Astrocyte of the hippocampus (primary cell): ENCODE measurements at places on chromosomes 5 and 9.

DNA sequence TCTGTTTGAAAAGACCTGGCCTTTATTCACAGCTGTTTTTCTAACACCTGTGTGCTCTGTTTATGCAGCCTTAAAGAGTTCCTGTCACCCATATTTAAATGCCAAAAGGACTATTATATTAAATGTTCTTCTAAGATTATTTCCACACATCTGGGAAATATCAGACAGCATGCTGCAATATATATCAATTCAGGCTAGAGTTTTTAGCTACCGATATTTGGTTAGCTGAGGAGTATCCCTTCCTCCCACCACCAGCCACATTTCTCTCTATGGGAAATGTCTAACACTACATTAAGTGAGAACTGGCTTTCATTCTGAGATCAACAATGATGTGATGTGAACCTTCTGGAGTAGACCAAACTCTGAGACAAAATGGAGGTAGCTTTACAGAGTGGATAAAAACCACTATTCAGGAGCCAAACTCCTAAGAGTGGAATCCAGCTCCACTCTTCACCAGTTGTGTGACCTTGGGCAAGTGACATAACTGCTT, 509.2 kb downstream of the ZNF608 start:
- no peak for DNase-seq

DNA sequence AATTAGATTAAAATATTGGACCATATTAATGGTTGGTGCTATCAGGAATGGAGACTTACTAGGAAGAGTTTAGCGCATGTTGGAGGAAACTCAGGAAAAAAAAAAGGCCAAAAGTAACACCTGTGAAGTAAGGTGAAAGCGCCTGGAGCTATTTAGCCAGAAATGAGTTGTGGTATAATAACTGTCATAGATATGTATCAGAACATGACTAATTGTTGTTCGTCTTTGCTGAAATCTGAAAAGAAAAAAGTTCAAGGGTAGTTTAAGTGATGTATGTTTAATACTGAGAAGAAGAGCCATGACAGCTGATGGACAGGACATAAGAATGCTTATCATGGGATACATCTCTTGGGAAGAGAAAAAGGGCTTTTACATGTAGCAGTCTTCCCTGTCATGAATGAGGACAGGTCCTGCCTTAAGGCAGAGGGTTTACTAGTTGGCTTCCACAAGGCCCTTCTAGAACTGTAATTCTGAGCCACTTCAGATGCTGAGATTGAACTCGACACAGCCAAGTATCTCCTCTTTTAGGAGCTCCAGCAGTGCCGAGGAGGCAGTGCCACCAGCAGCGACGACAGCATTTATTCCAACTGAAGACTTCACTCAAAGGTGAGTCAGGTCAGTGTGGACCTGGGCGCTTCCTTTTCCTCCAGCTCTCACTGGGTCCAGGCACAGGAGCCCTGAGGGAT, 940 bp upstream of the CAMK4 start:
- no peak for DNase-seq

- no peak for DNase-seq
Measured at GRCh38 chr9:114538241-114538640, 33.0 kb upstream of the WHRN start.

DNA sequence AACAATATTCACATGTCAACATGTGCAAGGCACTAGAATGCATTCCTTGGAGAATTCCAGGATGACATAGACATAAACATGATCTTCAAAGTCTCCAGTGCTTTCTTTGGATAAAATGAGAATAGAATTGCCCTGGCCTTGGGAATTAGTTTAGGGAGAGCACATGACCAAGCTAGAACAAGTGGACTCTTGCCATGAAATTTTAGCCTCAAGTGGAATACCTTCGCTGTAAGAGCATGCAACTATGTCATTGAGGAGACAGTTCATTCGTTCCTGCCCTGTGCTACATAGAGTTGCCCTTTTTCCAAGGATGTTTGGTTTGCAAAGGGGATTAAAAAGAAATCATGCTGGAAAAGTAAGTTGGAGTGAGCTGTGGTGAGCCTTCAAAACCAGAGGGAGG, 42.7 kb downstream of the ZFAND5 start:
- DNase-seq: no peak

DNA sequence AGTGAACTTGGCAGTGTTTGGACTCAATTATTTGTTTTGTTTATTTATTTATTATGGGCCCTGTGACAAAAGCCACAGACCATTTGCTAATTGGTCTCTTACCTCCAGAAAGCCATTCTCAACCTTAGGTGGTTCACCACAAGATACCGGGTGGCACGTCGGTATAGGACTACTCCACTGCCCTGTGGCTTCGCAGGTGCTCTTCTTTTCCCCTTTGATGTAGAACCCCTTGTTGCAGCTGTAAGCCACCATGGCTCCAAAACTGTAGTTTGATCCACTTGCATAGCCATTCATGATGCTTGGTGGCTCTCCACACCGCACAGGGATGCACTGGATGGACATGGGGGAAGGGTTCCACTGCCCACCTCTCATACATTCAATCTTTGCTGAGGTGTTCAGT, 73.3 kb upstream of the TXNDC8 start:
- DNase-seq: no peak

DNA sequence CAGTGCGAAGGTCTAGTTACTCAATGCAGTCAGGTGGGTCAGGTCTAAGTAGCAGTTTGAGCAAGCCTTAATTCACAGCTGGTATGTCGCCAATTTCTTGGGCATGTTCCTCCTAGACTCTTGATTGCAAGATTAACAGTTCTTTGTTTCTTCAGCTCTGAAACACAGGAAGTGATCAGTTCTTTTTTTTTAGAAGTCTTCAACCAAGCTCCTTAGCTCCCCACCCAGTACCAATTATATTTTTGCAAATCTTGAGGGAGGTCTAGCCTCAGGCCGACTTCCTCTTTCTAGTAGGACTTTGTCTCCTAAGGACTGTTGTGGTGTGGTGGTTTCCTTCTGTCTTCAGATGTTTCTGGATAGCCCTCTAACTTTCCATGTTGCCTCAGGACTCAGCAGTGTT, 2054.2 kb downstream of the MAT2B start:
- DNase-seq: no peak

DNA sequence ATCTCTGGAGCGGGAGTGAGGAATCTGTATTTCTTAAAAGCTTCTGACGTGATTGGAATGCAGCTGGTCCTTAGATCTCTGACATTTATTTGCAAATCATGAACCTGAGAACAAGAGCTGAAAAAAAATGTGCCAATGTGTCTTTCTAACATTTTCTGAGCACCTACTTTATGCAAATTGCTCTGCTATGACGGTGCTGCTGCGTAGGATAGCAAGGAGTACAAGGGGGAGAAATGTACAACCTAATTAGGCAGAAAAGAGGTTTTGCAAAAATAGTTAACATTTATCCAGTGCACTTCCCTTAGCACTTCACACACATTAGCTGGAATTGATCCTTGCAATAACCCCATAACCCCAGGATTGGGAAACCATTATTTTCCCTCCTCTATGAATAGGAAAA, 357.5 kb downstream of the TLE4 start:
- DNase-seq: no peak

DNA sequence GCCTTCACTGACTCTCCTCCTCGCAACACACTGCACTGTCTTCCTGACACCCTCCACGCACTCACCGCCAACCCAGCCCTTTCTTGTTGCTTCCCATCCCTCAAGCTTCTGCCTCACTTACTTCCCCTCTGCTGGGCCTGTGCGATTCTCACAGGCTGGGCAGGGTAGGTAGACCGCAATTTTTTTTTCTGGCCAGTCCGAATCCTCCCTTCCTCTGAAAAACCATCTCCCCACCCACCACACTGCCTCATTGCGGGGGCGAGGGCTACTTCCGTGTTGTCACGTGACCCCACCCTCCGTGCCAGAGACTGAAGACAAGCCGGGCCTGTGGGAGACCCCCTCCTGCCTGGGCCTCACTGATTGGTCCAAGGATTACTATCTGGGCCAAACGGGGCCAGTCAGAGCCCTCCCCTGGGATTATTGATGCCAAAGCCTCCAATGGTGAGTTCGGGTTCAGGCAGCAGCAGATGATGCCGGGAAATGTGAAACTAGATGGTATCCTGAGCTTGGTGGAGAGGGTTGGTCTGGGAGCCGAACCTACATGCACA, 73.1 kb downstream of the STK10 start:
- no peak for DNase-seq
